ENCODE measurements at places on chromosomes 5 and 9.
A peak's percentile ranks its signal among the peaks of the same experiment; 100 is the strongest.

GRCh38 chr9:110257097-110257841, 962 bp upstream of the TXN start:
- DNase-seq: no peak

DNA sequence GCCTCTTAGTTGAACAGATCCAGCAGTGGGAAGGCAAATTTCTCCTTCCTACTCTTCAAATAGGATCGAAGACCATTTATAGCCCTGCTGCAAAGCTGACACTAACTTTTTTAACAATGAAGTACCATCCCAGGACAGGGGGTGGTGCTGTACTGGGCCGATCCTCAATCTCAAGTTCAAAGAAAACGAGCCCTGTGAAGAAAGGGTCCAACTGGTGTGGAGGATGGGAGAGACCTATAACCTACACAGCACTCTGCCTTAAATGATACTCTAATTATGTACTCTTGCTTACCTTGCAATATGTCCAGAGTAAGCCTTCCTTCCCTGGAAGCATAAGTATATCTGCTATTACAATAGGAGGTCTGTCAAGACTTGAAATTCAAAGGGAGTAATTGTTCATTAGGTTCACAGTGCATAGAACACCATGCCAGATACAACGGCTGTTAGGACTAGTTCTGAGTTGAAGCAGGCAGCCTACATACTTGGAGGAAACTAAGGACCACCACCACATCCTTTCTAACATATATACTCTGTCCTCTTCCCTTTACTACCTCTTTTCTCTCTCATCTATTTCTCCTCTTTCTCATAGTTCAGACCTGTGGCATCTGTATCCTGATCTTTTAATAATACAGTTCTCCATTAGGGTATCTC, 6.2 kb downstream of the ETF1 start:
- no peak for DNase-seq

- no peak for DNase-seq
Measured at GRCh38 chr5:36770125-36770524, 106.4 kb upstream of the NIPBL start.

DNA sequence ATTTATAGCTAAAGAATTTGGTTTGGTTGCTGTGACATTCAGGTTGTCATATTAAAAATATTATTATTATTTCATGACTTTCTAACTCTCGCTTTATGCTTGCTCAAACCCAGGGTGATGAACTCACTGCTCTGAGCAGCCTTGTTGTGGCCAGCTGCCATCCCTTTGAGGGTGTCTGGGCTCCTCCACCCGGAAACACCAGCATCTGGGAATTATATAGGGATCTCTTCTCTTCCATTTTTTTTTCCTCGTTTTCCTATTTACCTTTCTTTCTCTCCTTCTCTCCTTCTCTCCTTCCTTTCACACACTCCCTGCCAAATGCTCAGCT, 355.8 kb upstream of the SMARCA2 start:
- no peak for DNase-seq

DNA sequence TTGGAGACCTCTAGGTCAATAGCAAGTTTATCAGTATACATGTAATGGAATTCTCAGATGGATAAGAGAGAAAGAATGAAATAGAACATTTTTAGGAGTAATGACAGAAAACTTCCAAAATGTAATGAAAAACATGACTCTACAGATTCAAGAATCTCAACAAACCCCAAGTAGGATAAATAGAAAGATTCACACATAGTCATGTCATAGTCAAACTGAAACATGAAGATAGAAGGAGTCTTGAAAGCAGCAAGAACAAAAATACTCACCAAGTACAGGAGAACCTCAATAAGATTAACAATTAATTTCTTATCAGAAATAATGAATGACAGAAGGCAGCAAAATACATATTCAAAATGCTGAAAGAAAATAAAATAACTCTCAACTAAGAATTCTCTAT, 164.5 kb downstream of the SPATA31D1 start:
- no peak for DNase-seq

- DNase-seq: no peak
Measured at GRCh38 chr9:112836394-112836793, 54.3 kb downstream of the SLC46A2 start.

GRCh38 chr5:144191998-144192397, 21.3 kb downstream of the KCTD16 start:
- DNase-seq: peak; percentile 90

DNA sequence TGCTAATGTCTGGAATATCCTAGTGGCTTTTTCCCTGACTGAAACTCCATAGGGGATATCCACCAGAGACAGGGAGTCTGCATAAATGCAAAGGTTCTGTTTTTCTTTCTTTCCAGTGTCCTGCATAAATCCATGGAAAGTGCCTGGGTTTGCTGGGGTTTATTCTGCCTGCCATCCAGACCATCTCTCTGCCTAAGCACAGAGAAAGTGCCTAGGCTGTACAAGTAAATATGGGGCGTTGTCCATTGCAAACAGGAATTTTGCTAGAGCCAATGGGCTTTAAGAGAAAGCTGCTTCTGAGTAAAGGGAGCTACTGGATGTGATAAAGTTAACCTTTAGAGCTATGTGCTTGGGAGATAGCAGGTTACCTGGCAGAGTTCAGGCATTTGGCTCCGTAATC, 407.5 kb downstream of the AGTPBP1 start:
- DNase-seq: no peak

- DNase-seq: no peak
Measured at GRCh38 chr5:139342423-139342723, 719 bp downstream of the PAIP2 start.

DNA sequence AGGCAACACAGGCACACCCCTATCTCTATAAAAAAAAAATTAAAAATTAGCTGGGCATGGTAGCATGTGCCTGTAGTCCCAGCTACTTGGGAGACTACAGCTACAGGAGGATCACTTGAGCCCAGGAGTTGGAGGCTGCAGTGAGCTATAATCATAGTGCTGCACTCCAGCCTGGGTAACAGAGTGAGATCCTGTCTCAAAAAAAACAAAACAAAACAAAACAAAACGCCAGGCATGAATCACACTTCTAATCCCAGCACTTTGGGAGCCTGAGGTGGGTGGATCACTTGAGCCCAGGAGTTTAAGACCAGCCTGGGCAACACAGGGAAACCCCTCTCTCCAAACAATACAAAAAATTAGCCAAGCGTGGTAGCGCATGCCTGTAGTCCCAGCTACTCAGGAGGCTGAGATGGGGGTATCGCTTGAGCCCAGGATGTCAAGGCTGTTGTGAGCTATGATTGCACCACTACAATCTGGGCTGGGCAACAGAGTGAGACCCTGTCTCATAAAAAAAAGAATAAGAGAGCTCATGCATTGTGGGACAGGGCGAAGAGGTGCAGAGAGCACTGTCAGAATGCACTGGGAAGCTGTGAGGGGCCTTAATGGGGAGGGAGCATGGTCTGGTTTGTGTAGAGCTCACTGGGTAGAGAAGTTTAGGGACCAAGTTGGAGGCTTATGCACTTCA, 8.4 kb upstream of the SAP30L start:
- DNase-seq: no peak

- no peak for DNase-seq
Measured at GRCh38 chr9:23309800-23310199, 516.2 kb downstream of the ELAVL2 start.

DNA sequence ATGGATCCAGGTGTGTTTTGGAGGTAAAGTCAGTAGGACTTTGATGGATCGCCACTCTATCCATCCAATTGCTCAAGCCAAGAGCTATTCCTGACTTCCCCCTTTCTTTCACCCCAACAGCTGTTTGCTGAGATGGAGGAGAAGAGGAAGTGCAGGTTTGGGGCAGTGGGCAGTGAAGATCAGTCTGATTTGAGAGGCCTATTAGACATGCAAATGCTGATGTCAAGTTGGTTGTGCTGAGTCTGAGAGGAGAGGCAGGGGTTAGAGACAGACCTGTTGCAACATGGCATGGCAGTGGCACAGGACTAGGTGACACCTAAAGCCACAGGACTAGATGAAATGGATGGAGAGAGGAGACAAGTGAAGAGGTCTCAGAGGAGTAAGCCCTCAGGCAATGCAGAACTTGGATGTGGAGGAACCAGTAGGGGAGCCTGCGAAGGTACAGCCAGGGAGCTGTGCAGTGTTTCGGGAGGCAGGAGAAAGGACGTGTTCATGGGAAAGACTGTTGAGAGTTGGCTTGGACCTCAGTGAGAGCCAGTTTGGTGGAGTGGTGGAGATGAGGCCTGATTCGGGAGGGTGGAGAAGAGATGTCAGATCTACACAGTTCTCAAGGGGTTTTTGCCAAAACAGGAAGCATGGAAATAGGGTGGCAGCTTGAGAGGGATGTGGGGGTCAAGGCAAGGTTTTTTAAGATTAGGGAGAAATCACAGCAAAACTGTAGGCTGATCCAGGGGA, 175.0 kb downstream of the MACROH2A1 start:
- DNase-seq: no peak

DNA sequence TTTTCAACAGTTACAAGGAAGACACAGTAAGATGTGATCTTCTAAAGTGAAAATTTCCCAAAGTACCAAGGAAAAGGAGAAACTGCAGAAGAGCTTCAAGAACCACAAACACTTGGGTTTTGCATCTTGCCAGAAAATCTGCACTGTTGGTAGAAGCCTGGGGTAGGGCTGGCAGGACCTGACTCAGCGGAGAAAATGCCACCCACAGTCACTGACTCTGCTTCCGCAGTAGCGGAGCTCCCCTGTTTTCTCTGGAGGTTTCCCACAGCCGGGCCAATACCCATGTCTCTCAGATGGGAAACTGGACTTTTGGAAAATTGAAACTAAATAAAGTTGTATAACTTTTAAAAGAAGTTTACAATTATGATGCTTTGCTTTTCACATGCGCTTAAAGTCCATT, 104.2 kb downstream of the MEF2C start:
- no peak for DNase-seq

GRCh38 chr5:83096660-83097339, 19.5 kb downstream of the XRCC4 start:
- no peak for DNase-seq

- DNase-seq: no peak
Measured at GRCh38 chr5:89060768-89061167, 177.8 kb upstream of the MEF2C start.

- no peak for DNase-seq
Measured at GRCh38 chr5:178883815-178884430, 11.8 kb upstream of the ZFP2 start.

DNA sequence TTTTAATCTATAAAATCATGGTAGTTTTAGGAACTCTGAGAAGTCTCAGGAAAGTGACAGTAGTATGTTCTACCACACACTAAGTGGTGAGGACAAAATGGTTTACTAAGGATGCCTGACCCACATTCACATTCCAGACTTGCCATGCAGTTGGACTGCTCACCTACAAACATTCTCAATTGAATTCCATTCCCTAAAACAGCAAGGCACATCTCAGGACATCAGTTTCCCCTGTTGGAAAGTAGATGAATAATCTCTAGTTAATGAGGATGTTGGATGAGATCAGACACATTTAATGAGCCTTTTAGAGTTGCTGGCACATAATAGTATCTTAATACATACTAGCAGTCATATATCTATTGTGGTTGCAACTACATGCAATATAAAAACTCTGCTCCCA, 76.6 kb downstream of the ZNF618 start:
- no peak for DNase-seq

GRCh38 chr9:126207256-126207655, 119.4 kb upstream of the MVB12B start:
- no peak for DNase-seq
